Fibroblast of villous mesenchyme (primary cell): ENCODE measurements at places on chromosomes 13 and 19. TPM values are rescaled to one million over a fixed set of nuclear protein-coding genes. Genes with fewer than 3 reads are reported as not detected.

ZNF600 gene
- 2.3 and 5.6 TPM in 2 replicates for total RNA-seq

LACC1 gene
- 7.7 and 9.1 TPM in 2 replicates for total RNA-seq

FUT1 gene
- under 0.01 TPM in 2 replicates for total RNA-seq

TNNI3 gene
- not detected in 2 replicates for total RNA-seq

GPR18 gene
- not detected in 2 replicates for total RNA-seq

ZNF823 gene
- total RNA-seq, result 5.2 and 5.6 TPM in 2 replicates

FBXO46 gene
- total RNA-seq, result 7.4 and 12.5 TPM in 2 replicates

ZNF266 gene
- total RNA-seq, result 6.4 and 7.3 TPM in 2 replicates

PRKCG gene
- under 0.01 and 0.43 TPM in 2 replicates for total RNA-seq

SYDE1 gene
- 51.0 and 61.2 TPM in 2 replicates for total RNA-seq

CYP4F3 gene
- total RNA-seq, result not detected in 2 replicates

RNF17 gene
- 0.86 and 1.9 TPM in 2 replicates for total RNA-seq

KMT5C gene
- total RNA-seq, result 6.9 and 8.7 TPM in 2 replicates

ZNF610 gene
- total RNA-seq, result 0.97 and 2.2 TPM in 2 replicates

LYPD3 gene
- 0.43 TPM in 1 of 2 replicates, not detected in the other for total RNA-seq

RAB20 gene
- 4.2 and 4.7 TPM in 2 replicates for total RNA-seq

PLA2G4C gene
- total RNA-seq, result 6.8 and 22.5 TPM in 2 replicates

PSMD8 gene
- total RNA-seq, result 277 and 299 TPM in 2 replicates

CHAMP1 gene
- total RNA-seq, result 16.1 and 16.8 TPM in 2 replicates

PLPPR3 gene
- total RNA-seq, result under 0.01 and 0.86 TPM in 2 replicates

ICAM5 gene
- total RNA-seq, result 5.5 and 11.7 TPM in 2 replicates

FCAR gene
- total RNA-seq, result not detected in 2 replicates

TFDP1 gene
- 49.6 and 83.8 TPM in 2 replicates for total RNA-seq

TYROBP gene
- not detected in 2 replicates for total RNA-seq

ZIK1 gene
- total RNA-seq, result 11.3 and 12.1 TPM in 2 replicates

IZUMO2 gene
- total RNA-seq, result not detected in 2 replicates

SERP2 gene
- total RNA-seq, result 5.5 and 5.6 TPM in 2 replicates

SIGLEC5 gene
- not detected in 2 replicates for total RNA-seq

SELENOV gene
- not detected in 2 replicates for total RNA-seq

NDUFA7 gene
- 9.1 and 18.4 TPM in 2 replicates for total RNA-seq

PSG6 gene
- 0.32 and 4.3 TPM in 2 replicates for total RNA-seq

ZNF71 gene
- 8.2 and 8.4 TPM in 2 replicates for total RNA-seq

ZNF382 gene
- total RNA-seq, result 5.2 and 10.4 TPM in 2 replicates

MED29 gene
- 22.0 and 22.2 TPM in 2 replicates for total RNA-seq

GPR4 gene
- not detected in 2 replicates for total RNA-seq

PSMC4 gene
- 106 and 116 TPM in 2 replicates for total RNA-seq

LRRC63 gene
- under 0.01 TPM in 1 of 2 replicates, not detected in the other for total RNA-seq

ZNF575 gene
- under 0.01 and 0.64 TPM in 2 replicates for total RNA-seq

ZNF850 gene
- 3.2 and 3.9 TPM in 2 replicates for total RNA-seq

DACH1 gene
- total RNA-seq, result 0.43 and 1.6 TPM in 2 replicates

ERICH6B gene
- total RNA-seq, result not detected in 2 replicates

RHPN2 gene
- total RNA-seq, result 2.6 TPM in 2 replicates

SAMD4B gene
- total RNA-seq, result 38.0 and 45.7 TPM in 2 replicates

P2RY11 gene
- total RNA-seq, result 0.43 and 1.9 TPM in 2 replicates

LINGO3 gene
- under 0.01 TPM in 1 of 2 replicates, not detected in the other for total RNA-seq

PBX4 gene
- total RNA-seq, result 0.64 and 1.7 TPM in 2 replicates

CCL25 gene
- total RNA-seq, result not detected in 2 replicates

ADGRL1 gene
- total RNA-seq, result 1.7 and 1.9 TPM in 2 replicates

CCDC122 gene
- 4.2 and 16.0 TPM in 2 replicates for total RNA-seq

C5AR2 gene
- total RNA-seq, result under 0.01 TPM in 1 of 2 replicates, not detected in the other

GNG7 gene
- under 0.01 TPM in 1 of 2 replicates, not detected in the other for total RNA-seq
